ENCODE measurements at places on chromosomes 11 and 22.

GRCh38 chr11:32034149-32034548 lies 56.7 kb upstream of the RCN1 start:
- DNase-seq = no peak

DNA sequence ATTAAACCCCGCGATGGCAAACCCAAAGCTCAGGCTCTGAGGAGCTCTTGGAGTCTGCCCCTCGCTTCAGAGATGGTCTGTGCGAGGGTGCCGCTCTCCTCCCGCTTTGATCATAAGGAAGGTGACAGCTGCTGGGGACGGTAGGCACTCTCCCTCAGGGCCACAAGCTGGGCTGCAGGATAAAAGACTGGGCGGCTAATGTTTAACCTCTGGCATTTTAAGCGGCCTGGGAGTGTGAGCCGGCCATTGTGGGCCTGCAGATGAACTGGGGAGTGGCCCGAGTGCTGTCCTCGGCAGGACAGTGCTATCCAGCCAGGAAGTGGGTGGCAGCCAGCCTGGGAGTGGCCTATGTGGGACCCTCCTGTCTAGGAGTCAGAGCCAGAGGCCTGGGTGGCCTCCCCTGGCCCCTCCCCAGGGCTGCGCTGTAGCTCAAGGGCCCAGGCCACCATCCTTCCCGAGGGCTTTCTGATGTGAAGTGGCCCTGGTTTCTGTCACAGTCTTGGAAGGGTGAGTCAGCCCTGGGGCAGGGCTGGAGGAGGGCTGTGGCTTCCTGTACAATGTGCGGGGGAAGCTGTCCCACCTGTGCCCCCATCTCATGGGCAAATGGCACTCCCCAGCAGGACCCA lies 58.7 kb upstream of the PRODH start:
- no peak for DNase-seq

- no peak for DNase-seq
These were observed 9.2 kb downstream of the EXT2 start for GRCh38 chr11:44104481-44105294.

DNA sequence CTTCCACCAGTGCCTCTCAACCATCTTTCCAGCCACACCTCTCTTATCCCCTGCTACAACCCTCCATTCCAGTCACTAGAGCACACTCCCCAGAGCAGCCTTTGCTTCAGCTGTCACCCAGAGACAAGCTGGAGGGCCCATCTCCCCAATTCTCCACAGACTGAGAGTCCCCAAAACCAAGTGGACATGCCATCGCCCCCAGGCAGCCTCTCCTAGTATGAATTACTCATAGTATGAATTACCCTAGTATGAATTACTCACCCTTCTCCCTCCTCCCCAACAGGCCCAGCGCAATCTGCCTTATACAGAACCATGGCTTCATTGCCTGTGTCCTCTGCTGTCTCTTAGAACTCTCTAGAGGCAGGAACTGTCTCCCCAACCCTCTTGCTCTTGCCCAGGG lies 24.8 kb downstream of the MYH9 start:
- DNase-seq = no peak

- DNase-seq = no peak
These were observed 15.1 kb upstream of the OAF start for GRCh38 chr11:120195601-120196320.

DNA sequence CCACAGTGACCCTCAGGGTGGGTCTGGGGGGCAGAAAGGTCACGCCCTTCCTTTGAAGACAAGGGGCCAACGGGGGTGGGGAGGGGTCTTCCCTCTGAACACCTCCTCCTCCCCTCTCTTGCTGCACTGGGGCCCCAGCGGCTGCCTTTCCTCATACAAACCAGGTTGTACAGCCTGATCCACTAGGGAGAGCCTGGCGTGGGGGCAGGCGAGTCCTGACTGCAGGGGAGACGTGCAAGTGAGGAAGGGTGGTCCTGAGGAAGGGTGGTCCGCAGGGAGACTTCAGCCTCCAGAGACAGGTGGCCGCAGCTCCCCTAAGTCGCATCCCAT lies 43.6 kb upstream of the LINC01488 start:
- no peak for DNase-seq
